Jurkat, Clone E6-1 (cell line): ENCODE measurements at places on chromosomes 12 and 14.

DNA sequence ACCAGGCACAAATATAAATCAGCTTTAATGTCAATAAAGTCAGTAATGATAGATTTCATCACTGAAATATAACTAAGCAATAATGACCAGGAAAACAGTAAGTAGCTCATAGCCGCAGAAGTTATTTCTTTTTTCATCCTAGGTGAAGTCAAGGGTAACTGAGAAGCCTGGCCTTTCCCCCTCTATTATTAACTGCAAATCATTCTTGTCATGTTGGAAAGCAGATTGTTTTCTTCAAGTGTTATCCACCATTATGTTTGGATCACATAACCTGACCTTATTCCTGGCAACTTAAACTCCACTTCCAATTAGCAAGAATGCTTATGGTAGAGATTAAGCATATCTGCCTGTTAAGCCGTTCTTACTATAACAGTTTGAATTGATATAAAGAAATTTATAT is 603.4 kb upstream of the FOXG1 start:
- DNase-seq, result no peak

DNA sequence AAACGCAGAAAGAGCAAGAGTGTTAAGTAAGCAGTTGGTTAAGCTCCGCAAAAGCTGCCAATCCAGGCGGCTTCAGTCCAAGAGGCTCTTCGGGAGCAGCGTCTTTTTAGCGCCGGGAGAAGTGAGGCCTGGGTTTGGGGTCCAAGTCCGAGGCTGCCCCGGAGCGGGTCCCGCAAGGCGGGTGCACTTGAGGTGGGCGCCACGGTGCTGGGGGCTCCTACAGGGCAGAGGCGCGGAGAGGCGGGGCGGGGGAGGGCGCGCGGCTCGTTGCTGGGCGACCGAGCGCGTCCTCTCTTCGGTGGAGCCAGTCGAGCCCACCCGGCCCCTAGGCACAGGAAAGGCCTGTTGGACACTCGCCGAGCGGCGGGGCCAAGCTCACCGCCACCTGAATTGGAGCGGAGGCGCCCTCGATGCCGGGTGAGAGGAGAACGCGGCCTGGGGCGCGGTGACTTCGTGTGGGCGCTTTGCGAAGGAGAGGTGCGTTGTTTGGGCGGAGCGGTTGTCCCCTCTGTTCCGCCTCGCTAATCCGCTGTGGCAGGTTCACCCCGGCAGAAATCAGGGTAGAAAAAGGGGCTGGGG is 15.6 kb downstream of the TTC6 start:
- DNase-seq, result no peak

- no peak for DNase-seq
Measured at GRCh38 chr12:26861690-26862089, 28.7 kb upstream of the ITPR2 start.

DNA sequence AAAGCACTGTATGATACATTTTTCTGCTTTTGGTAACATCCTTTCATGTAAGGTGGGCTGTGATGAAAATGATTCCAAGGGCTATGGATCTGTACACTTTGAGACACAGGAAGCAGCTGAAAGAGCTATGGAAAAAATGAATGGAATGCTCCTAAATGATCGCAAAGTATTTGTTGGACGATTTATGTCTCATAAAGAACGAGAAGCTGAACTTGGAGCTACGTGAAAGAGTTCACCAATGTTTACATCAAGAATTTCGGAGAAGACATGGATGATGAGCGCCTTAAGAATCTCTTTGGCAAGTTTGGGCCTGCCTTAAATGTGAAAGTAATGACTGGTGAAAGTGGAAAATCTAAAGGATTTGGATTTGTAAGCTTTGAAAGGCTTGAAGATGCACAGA is 22.1 kb upstream of the SRGAP1 start:
- no peak for DNase-seq

- DNase-seq, result no peak
Measured at GRCh38 chr12:6049992-6050391, 74.5 kb downstream of the VWF start.

DNA sequence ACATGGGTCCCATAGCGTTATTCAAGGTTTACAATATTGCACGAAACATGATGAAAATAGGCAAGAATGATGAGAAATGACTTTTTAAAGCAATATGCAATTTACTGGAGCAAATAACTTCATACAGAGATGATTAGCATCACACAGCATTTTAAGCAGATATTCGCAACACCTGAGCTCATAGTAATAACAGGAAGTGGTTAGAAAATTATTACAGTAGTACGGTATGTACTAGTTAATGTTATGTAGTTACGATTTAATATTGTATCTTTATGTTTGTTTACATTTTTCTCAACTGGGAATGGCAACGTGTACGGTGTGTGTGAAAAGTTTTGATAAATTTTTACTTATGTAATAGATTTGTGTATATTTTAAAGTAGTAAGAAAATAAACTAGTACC is 102.6 kb downstream of the OSBPL8 start:
- no peak for DNase-seq

DNA sequence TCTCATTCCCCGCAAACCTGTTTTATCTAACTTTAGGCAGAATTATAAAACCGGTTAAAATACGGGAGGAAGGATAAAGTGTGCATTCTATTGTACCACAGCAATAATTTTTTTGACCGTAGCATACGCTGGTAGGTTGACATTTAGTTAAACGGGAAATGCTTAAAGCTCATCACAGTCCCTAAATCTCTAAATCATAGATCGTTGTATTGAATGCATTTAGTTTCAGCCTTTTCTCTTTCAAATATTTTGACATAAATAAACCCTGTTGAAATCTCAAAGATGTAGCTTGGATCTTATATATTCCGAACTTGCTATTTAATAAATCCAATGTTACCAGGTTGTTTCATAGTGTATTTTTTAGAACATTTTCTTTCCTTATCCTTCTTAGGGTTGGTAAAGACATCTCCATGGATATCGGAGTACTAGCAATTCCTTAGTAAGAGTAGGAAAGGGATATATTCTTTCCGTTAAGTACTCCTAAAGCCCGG is 798 bp downstream of the CLEC2B start:
- DNase-seq, result peak; percentile 47

DNA sequence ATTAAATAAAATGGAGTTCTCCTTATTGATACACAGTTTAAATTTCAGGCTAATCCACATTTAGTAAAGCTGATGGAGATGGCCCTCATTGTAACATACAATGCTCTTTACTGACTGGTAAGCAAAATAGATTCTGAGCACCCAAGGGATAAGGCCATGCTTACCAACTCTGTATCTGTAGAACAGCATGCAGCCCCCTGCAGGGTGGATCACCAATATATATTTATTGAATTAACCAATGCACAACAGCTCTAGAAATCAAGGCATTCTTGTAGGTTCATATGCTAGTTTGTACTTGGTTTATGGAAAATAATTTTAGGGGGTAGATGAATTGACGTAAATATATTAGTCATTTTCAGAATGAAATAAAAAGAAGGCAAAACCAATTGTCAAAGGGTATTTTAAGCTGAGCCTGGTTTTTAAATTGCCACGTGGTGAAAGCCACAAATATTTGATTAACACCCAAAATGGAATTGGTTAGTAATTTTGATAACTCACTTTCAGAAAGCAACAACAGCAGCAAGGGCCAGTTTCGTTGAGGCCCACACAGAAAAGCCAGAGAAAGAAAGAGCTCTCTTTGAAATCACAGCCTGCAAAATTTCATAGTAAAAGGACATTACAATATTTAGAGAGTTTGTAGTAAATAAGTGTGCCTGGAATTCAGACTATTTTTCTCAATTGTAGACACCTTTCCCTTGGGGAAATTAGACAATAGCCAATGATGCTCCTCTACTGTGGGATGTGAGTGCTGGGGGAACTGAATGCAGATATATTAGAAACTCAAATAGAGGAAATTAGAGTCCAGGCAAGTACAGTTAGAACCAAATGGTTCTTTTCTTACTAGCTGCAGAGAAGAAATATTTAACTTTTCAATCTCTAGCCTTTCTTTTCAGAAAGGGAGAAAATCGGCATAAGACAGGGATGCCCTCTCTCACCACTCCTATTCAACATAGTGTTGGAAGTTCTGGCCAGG is 216.2 kb upstream of the ABCD2 start:
- DNase-seq, result no peak

GRCh38 chr12:117037289-117038022 is 61.8 kb downstream of the TESC start:
- no peak for DNase-seq

- DNase-seq, result no peak
Measured at GRCh38 chr12:104792570-104792969, 165.5 kb downstream of the SLC41A2 start.

GRCh38 chr14:50366589-50366988 is 30.1 kb downstream of the CDKL1 start:
- DNase-seq, result no peak

GRCh38 chr14:68667313-68667791 is 125.5 kb downstream of the ZFP36L1 start:
- DNase-seq, result no peak

GRCh38 chr14:99768381-99768780 is 24.8 kb upstream of the EML1 start:
- no peak for DNase-seq

GRCh38 chr12:17215759-17216570 is 610.0 kb upstream of the LMO3 start:
- DNase-seq, result no peak

DNA sequence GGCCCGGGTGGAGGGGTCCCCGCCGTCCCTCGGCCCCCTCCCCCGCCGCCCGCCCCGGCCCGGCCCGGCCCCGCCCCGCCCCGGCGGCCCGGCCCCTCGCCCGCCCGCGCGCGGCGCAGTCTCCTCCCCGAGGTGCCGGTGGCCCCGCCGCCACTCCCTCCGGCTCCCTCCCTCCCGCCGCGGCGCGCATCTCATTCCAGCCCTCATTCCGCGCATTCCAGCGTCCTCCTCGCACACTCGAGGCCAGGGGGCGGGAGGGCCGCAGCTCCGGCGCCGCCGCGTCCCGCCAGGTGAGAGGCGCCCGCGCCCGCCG is at the start of gene TEAD4:
Gene TEAD4, plus strand, starts transcription at position 206 of the 313 bp plus-strand sequence.
- DNase-seq, result no peak

DNA sequence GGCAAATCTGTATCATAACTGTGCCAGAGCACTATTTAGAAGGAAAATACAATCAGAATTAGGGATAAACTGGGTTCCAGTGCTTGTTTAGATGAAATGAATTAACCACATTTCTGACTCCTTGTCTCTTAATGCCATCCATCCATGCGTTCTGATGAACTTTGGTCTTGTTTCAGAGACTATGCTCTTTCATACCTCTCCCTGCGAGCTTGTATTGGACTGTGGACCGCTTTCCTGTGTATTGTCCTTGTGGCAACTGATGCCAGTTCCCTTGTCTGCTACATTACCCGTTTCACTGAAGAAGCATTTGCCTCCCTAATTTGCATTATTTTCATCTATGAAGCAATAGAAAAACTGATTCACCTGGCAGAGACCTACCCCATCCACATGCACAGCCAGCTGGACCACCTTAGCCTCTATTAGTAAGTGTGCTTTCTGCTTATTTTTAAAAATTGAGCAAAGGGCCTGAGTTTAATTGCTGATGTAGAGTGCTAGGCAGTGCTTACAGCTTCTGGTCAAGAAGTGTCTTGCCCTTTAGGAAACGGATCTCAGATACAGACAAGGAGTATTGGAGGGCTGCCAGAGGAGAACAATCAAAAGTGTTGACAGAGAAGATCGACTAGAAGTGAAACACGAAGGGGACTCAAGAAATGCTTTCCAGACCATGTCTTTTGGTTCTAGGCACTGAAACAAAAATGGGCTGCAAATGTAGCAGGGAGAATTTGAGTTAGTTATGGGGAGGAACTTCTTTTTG is 46.7 kb downstream of the SLC4A8 start:
- no peak for DNase-seq

- no peak for DNase-seq
Measured at GRCh38 chr14:94868772-94869072, 98.8 kb upstream of the GSC start.

DNA sequence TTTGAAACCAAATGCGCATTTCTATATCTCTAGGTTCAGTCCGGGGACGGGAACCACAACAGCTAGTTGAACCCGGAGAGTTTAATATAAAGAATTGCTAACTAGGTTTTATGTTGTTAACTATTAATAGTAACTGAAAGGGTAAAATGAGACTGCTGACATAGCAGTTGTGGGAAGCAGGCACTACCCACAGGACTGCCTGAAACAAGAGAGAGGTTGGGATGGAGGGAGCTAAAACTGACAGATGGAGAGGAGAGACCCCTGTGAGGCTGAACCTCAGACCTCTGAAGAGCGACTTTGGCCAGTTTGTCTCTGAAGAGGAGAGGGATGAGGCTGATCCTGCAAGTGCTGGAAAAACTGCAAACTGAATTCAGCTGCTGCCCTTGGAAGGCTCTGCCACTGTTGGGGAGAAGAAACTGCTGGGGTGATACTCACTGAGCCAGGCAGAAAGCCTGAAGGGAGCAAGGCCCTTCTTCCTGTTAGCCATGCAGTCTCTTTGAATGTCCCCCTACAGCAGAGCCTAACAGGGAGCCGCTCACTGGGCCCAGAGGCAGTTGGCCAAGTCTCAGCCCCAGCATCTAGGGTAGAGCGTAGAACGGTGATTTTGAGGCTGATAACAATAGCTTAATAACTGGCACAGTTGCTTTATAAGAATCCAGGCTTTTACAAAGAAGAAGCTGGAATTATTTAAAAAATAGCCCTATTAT is 172.2 kb downstream of the NPAS3 start:
- DNase-seq, result no peak

DNA sequence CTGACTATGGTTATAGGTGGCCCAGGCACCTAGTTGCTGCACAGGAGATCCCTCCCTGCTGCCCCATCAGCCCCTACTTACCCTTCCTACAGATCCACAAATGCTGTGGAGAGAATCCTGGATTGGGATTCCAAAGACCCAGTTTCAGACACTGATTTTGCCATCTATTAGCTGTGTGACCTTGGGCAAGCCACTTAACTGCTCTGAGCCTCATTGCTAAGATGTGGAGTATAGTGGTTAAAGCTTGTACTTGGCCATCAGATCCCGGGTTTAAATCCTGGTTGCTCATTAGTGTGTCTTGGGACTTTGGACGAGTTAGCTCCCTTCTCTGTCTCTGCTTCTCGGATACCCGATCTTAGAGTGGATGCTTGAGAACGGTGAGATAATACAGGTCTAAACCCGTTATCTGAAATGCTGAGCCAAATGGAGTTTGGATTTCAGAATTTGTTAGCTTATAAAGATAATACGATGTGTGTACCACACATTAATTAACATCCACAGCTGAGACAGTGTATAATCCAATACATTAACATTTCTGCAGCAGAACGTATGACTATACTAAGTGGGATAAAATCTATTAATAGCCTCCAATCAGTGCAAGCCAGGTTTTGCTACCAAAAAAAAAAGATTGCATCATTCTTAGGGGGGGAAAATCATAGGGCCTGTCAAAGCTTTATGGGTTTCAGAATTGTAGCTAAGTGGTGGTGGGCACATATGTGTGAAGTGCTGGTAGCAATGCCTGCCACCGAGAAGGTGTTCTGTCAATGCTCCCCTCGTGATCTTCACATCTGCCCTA is 16.0 kb downstream of the PROX2 start:
- no peak for DNase-seq

GRCh38 chr12:121165316-121165715 is 32.6 kb downstream of the P2RX7 start:
- DNase-seq, result no peak

GRCh38 chr12:49794811-49795653 is 33.2 kb downstream of the NCKAP5L start:
- DNase-seq, result no peak
